ENCODE measurements at places on chromosomes 12 and 14.

- DNase-seq, result no peak
Observed at GRCh38 chr12:122086116-122086515, 7.6 kb downstream of the MLXIP start.

DNA sequence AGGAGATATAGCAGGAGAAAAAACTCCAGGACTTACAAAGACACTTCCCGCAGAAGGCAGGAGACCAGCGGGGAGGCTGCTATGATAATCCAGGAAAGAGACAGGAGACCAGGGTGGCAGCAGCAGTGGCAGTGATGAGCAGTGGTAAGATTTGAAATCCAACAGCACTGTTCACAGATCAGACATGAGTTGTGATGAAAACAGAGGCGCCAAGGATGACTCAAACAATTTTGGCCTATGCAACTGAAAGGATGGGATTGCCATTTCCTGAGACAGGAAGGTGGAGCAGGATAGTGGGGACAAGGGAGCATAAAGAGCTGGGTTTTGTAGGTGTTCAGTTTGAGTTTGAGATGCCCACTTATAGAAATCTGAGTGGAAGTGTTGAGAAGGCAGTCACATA lies 108.6 kb upstream of the DYRK2 start:
- no peak for DNase-seq

DNA sequence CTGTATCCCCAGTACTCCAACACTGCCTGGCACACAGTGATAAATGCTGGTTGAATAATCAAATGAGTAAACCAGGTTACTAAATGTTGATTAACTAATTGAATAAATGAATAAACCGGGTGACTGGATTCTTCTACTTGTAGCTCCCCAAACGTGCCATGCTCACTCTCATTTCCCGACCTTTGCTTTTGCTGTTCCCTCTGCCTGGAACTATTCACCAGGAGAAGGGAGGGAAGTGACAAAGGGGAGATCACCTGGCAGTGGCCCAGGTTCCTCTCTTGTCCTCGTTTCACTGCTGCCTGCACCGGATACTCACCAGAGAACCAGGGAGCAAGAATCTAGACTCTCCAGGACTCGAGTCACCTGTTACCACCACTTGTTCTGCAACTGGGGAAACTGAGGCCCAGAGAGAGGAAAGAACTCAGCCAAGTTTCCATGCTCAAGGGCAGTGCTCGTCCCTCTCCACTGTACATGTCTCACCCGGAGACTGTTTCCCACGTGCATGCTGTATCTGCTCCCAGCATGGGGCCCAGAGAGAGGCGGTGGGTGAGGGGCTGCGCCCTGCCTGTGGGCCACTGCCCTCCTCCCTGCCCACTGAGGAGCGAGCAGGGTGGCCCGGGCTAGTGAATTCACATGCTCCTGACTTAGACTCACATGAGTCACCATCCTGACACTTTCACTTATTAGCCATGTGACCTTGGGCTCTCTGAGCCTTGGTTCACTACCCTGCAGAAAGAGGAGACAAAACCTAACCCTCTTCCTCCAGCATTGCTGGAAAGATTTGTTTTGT lies 17.7 kb upstream of the POP5 start:
- DNase-seq, result no peak

DNA sequence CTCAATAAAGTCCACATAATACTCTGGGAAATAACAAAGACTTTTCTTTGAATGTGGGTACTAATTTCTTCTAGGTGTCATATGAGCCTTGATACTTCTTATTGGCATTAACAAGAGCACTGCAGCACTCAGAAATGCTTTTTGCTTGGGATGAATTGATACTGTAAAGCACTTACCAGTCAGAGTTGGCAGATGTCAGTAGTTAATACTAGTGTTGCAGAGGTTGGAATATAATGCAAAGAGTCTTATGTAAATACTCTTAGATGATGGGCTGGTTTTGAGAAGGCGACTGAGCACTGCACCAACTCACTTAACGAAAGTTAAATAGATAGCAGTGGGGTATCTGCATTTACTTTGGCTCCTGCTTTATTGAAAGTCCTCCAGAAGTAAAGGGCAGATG lies 25.6 kb upstream of the MBIP start:
- DNase-seq, result peak; percentile 29

DNA sequence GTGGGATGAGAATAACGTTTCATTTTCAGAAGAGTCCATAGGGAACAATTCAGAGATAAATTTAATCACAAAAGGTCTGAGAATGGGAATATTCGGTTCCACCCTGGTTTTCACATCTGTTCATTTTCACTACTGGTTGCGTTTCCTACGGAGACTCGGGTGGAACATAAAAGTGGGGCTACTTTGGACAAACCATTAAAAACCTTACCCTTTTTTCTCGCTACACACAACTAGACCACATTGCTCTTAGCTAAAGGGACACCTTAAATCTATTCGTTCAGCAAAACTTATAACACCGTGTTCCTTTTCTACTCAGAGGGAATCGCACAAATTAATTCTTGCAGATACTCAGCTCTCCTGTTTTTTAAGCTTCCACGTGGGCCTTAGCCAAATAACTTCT lies 1.0 kb upstream of the SUDS3 start:
- no peak for DNase-seq

- no peak for DNase-seq
Observed at GRCh38 chr12:23757541-23757962, 191.9 kb downstream of the SOX5 start.

DNA sequence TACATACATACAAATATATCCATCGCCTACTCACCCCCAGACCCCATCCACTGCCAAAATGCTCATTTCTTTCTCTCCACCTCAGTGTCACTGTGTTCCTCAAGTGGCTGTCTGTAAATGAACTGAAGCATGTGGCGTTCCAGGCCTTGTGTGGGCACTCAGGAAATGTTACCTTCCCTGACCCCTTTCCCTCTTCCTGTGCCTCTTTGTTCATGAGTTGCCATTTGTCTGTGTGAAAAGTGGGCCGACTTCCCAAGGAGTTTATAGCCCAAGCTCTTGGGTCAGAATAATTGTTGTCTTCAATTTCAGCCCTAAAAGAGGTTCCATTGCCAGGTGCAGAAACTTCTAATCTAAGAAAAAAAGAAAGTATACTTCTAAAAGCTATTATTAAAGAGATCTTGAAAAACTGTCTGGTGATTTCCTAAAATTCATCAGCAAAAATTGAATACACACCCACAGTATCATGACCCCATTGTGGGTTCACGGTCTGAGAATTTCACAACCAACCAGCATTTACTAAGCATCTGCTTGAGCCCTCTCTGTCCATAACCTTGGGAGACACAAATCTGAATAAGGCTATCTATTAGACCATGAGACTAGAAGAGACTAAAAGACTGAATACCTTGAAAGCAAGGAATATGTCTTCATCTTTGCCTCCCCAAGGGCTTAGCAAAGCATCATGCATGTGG lies 201.4 kb upstream of the EEA1 start:
- no peak for DNase-seq

DNA sequence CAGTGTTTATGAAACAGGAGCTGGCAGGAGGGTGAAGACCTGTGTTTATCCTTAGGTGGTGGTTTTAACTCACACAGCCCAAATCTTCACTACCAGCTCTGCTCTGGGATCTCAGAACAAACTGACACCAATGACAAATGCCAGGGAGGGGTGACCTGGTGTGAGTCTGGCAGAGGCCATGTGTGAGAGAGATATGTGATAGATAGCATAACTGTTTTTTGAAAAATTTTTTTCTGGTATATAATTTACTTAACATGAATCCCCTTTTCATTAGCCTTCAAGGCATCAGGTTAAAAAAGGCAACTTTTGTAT lies 51.5 kb downstream of the SLC38A4 start:
- no peak for DNase-seq

DNA sequence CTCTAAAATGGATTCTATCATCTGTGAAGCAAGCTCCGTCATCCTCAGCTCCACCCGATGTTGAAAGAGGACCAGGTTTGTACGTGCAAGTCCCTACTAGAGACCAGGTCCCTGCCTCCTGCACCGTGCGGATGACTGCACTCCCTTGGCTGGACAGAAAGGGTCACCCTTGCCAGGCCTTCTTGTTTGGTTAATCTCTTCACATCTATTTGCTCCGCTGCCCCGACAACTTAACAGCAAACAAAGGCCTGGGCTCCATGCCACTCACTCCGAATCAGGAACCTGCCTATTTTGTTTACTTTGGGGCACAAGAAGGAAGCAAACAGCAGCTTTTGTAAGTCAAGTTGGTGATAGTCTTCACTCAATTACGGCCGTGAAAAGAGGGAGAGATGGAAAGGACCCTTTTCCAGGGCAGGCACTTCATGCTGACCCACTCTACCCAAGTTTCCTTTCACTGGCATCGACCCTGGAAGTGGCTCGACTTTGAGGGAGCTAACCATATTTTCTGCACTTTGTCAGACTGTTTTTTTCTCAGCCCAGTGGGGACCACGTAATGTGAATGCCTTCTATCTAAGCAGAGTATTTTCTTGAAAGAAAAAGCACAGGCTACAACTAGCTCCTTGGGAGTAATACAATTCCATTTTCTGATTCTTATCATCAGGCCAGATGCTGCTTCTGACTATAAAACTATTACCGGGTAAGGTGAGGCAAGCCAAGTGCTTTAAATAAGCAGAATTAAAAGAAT lies 202.6 kb downstream of the FOXN3 start:
- peak; percentile 47 for DNase-seq

DNA sequence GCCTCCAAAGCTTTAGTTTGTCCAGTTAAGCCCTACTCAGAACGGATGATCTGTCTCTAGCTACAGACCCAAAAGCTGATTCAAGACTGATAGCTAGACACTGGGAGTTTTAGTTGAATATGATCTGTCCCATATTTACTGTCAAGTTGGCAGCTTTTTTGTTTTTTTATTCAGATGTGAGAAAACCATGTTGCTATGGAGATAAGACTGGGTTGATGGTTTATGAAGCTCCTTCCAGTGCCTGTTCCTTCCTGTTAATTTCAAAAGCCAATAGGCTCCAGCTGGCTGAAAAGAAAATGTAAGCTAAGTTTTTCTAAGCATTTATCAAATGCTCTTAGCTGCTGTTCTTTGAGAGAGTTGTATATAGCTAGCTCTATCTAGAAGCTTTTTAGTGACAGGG lies 4.7 kb downstream of the DYNLL1 start:
- DNase-seq, result no peak

DNA sequence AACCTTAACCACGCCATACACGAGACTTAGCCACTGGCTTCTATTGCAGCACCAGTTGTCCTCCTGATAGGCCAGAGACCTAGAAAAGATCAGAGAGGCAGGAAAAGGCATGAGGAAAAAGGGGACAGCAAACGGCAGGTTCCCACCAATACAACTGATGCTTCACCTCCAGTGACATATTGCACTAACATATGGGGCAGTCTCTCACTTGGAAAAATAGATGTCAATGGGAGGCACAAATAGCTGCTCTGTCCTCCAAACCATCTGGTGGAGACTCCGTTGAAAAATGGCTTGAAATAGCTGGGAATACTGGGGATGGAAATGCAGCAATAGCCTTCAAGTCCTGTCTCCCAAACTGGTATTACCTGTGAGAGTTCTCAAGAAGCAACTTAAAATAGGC lies 20.3 kb downstream of the SLC8A3 start:
- DNase-seq, result no peak

- no peak for DNase-seq
Observed at GRCh38 chr12:77429426-77429825, 364.1 kb upstream of the E2F7 start.

- DNase-seq, result no peak
Observed at GRCh38 chr12:67572492-67572891, 76.1 kb upstream of the DYRK2 start.
